ENCODE measurements at places on chromosomes 11 and 22.

GRCh38 chr11:107196732-107197131 lies 178.5 kb upstream of the GUCY1A2 start:
- no peak for DNase-seq

DNA sequence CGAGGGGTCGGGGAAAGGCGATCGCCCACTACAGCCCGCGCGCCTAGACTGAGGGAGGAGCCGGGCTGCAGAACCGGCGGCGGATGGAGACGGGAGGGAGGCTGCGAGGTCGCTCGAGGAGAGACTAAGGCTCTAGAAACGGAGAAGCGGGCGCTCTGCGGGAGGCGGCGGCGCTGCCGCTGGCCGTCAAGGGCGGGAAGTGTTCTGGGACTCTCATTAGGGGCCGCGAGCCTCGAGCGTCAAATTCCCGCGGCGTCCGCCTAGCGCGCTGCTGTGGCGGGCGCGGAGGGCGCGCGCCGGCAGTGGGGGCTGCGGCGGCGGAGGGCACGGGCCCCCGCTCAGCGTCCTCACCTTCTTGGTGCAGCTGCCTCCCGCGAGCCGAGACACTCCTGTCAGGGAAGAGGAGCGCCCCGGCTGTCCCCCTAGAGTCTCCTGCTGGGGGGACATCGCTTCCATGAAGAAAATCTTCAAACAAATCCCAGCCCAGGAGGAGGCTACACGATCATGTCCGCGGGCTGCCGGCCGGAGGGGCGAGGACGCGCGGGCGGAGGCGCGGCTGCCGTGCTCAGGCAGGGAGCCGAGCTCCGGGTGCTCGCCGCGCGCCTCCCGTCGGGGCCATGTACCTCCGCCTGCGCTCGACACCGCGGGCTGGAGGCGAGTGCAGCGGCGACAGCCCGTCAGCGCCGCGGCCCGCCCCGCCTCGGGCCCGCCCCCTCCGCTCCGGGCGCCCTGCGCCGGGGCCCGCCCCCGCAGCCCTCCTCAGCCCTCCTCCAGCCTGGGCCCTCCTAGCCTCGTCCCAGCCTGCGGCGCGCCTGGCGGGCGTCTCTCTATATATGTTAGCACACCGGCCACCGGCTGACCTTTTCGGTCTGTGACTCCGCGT lies at the start of gene ARHGAP20:
TSS of gene ARHGAP20 (minus strand) at position 662 of the 883 bp plus-strand sequence. CDS start at position 456, 206 bp downstream.
- DNase-seq = no peak

- no peak for DNase-seq
Observed at GRCh38 chr11:76686261-76687079, 15.9 kb upstream of the LRRC32 start.

GRCh38 chr22:34736081-34736480 lies 329.9 kb upstream of the ISX start:
- DNase-seq = no peak

DNA sequence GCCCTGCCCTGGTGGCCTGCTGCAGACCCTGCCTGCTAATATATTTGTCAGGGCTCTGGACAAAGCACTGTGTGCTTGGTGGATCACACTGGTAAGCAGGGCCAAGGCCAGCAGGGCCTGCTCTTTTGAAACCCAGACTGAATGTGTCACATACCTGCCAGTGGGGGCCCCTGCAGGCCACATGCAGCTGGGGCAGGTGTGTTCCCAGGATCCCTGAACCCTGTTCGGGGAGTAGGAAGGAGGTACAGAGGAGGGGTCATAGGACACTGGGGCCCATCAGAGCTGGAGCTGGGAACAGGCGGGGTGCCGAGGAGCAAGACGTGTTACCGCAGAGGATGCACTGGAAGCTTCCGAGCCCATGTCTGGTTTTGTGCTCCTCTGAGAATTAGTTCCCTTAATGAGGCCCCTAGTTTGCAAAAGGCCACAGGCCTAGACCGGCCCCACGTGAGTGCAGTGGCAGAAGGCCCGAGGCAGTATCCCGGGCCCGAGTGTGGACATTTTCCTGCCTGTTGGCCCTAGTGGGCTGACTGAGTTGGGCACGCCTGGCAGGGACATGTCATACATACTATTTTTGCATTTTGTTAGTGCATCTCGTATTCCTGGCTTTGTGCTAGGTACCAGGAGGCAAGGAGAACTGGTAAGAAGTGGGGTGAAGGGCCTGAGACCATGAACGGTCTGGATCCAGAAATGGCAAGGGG lies 11.2 kb upstream of the ACR start:
- no peak for DNase-seq

DNA sequence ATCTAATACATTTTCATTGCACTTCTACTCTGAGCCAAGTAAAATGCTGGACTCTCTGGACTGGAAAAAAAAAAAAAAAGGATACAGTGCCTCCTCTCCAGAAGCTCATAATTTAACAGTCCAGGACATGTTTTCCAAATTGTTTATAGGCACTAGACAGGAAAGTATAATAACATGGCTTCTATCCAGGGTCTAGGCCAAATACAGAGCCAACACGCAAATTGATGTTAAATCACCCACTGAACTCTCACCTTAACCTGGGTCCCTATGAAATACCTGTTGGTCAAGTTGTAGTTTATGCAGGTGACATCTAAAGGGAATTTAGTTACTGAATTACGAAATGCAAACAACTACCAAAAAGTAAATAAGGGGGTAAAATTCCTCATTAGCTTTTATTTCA lies 428.7 kb upstream of the LUZP2 start:
- no peak for DNase-seq

DNA sequence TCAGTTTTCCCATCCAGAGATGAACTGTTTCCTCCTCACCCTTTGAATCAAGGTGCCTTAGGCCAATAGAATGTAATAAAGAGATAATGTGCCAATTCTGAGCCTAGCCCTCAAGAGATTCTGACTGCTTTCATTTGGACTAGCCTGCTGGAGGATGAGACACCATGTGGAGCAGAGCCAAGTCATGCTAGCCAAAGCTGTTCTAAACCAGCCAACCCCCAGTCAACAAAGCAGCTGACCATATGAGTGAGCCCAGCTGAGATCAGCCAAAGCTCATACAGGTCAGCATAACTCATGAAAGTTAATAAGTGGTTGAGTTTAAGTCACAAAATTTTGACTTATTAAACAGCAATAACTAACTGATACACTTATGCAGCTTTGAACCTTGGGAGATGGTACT lies 66.7 kb upstream of the DBX1 start:
- DNase-seq = no peak

- no peak for DNase-seq
Observed at GRCh38 chr11:118657238-118657637, 22.2 kb downstream of the TREH start.

DNA sequence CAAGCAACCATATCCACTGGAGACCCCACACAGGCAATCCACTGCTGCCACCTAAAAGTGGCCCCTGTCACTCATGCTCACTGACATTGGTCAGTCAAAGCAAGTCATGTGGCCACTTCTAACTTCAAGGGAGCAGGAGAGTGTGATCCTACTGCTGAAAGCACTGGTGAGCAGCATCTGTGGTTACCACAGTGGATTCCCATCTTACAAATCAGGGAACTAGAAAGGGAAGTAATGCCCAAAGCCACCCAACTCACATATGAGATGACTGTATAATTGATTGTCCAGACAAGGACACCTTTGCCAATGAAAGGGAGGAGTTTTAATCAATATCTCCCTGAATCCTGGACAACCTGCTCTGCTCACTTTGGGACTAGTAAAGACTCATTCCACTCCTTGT lies 17.7 kb downstream of the RCN1 start:
- DNase-seq = no peak

- no peak for DNase-seq
Observed at GRCh38 chr22:39745789-39746188, 147.8 kb downstream of the ENTHD1 start.
